Activated T-cell treated with anti-CD3 and anti-CD28 coated beads, Interleukin-2, amount 50 U/mL, for 1 hour (primary cell): ENCODE measurements at places on chromosomes 5 and 9.

- no peak for DNase-seq
Measured at GRCh38 chr5:166994226-166994625, 1297.2 kb upstream of the WWC1 start.

DNA sequence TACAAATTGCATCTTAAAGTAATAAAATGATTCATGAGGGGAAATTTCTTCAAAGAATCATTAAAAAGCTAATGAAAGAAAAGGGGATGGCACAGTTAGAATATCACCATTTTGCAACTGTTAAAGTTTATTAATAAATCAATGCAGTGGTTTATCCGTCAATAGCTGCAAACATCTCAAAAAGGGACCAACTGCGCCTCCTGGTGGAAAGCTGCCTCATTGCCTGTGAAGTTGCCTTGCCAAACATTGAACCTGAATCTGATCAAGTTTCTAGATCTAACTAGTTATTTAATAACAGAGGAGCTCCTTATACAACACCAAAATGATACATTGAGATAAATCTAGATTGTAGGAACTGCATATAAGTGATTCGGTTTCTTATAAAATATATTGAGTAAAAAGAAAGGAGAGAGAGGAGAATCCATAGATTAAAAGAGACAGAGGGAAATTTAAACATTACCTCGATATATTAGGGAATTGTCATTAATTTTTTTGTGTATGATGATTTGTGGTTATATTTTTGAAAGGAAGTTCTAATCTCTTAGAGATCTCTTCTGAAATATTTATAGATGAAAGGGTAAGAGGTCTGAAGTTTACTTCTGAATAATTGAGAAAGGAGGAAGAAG, 6.9 kb upstream of the NDUFB6 start:
- peak; percentile 83 for DNase-seq

- DNase-seq, result no peak
Measured at GRCh38 chr5:3615217-3615616, 19.6 kb downstream of the IRX1 start.

GRCh38 chr5:179615203-179615602, 8.3 kb downstream of the HNRNPH1 start:
- no peak for DNase-seq

- no peak for DNase-seq
Measured at GRCh38 chr5:135869276-135869675, 26.4 kb downstream of the IL9 start.

DNA sequence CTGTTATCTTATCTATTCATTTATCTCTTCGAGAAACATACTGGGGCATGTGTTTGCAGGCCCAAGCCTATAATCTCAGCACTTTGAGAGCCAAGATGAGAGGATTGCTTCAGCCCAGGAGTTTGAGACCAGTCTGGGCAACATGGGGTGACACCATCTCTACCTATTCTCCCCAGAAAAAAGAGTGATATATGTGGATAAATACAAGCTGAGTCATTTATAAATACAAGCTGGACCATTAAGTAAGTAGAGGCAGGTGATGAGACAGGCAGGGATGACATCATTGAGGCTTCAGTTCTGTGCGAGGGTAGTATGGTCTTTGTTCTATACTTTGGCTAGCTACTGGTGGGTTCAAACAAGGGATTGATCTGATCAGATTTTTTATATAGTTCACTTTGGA, 25.6 kb downstream of the PBX3 start:
- no peak for DNase-seq

GRCh38 chr5:135482381-135482933, 30.3 kb upstream of the TIFAB start:
- DNase-seq, result no peak

DNA sequence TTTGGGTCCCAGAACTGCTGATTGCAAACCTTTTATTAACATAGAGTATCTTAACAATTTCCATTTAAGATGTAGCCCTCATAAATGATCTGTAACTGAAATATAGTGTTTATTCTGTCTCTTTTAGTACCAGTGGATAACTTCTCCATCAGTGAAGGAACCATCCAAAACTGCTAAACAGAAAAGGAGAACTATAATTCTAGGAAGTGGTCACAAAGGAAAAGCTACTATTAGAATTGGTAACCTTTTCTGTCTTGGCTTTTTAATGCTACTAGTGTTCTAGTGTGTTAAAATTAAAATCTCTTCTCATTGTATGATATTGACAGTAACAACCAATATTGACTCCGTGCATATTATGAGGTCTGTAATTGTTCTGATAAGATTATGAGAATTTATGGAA, 12.8 kb downstream of the CEP78 start:
- no peak for DNase-seq

- no peak for DNase-seq
Measured at GRCh38 chr5:32279786-32280185, 33.0 kb downstream of the MTMR12 start.

DNA sequence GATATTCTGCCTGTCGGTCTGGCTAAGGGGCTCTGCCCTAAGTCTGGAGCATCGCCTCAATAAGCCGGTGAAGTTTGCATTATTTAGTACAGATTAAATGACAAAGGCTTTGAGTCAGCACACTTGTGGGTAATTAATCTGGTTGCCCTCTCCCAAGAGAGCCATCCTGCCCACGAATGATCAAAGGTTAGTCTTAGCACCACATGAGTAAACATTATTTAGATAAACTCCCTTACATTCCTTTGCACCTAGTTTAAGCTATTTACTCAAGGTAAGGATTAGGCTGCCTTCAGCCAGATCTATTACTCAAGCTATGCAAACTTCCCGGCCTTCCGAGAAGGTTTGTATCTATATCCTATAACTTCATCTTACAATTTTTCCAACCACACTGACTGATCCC, 572.1 kb downstream of the CHSY3 start:
- no peak for DNase-seq

DNA sequence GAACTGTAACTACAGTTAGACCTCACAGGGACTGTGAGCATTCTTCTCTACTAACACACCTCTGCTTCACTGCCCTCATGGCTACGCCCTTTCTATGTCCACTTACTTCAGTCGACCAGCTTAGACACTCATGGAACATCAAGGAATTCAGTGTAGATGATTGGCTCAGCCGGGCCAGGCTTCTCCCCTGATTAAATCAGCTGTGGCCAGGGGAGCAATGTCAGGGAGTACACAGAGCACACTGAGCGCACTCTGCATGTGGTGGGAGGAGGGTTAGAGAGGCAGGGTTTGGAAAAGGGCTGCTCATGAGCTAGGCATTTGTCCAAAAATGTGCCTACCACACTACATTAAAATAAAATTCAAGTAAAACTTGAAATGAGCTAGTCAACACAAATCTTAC, 400.5 kb downstream of the ARRDC3 start:
- DNase-seq, result no peak

DNA sequence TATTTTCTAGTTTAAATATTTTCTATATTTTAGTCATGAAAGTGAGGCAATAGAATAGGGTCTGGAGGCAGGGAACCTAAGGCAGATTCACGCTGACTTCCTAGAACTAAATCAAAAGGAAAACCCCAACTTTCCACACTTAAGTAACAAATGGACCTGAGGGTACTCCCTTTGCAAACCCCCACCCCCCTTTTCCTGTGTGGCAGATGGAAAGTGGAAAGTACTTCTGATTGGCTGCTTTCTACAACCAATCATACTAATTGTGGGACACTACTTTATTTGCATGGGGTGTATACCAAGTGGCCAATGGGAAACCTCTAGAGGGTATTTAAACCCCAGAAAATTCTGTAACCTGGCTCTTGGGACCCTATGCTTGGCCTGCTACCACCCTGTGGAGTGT, 4.8 kb upstream of the CENPH start:
- no peak for DNase-seq

- DNase-seq, result no peak
Measured at GRCh38 chr9:36764364-36765076, 191.8 kb downstream of the MELK start.

DNA sequence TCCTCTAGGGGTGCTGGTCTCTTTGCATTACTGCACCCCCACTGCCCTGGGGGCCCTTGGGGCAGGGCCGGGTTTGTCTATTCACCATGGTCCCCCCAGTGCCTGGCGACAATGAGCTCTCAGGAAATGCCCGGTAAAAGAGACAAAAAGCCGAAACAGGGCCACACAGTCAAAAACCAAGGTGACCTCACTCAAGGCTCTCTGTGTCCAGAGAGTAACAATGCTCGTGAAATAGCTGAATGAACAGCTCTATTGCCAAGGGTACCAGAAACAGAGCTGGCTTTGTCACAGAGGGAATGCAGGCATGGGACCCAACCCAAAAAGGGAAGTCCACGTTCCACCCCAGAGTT, 16.0 kb downstream of the SH3PXD2B start:
- no peak for DNase-seq

DNA sequence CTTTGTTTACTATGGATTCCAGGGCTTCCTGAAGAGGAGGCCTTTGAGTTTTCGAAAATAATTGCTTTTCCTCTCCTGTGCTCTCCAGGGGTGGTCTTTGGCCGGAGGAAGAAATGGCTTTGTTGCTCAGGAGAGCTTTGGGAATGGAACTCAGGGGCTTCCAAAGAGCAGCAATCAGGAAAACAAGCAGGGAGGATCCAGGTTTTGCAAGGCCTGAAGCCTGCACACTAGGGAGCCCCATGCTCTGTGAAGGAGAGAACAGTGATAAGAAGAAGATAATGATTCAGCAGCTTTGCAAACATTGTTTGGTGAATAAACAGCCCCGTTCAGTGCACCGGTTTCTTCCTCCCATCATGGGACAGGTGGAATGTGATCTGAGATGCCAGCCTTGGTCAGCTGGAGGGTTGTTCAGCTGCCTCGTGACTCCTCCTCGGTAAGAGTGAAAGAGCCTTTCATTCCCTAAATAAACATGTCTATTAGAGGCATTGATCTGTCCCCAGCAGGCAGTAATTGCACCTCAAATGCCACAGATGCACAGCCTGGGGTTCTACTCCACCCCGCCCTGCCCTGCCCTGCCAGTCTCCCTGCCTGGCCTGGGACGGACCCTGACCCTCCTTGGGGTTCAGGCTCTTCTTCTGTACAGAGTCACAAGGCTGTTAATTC, 11.5 kb upstream of the ALDH1B1 start:
- DNase-seq, result no peak
